ENCODE measurements at places on chromosomes 3 and 15.

DNA sequence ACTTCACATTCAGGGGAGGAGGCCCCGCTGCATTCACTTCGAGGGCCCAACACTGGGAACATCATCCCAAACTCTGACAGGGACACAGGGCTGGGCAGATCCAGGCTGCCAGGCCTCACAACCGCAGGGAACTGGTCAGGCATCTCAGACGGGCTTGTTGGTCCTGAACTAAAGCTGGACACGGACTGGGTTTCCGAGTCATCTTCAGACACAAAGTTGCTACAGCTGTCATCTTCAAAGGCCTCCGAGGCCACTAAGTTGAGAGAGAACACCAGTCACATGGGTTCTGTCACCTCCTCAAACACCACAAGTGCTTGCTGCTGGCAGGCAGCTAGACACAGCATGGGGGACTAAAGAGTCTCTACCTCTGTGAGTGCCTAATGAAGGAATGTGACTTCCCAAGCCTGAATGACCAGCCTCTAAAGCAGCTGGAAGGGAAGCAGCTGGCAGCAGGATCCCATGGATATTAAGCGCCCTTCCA lies 50.9 kb downstream of the CAPN7 start:
- no peak for DNase-seq

GRCh38 chr15:82549199-82549665 lies 9.0 kb upstream of the RPS17 start:
- no peak for DNase-seq

DNA sequence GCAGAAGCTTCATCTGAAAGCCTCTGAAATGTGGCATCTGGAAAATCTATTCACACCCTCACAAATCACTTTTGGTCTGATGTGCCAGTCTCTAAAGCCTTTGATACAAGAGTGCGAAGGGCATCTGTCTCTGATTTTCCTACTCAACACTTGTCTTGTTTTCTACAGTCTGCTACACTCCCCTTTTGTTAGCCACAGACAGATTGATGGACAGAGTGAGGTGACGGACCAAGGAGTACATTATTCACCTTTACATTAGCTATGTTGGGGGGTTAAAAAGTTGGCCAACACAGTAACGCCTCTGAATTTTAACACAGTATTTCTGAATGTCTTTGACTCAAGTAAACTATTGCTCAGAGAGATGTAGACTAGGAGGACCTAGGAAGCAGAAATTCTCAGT lies 63.1 kb downstream of the TNIK start:
- peak; percentile 9 for DNase-seq

DNA sequence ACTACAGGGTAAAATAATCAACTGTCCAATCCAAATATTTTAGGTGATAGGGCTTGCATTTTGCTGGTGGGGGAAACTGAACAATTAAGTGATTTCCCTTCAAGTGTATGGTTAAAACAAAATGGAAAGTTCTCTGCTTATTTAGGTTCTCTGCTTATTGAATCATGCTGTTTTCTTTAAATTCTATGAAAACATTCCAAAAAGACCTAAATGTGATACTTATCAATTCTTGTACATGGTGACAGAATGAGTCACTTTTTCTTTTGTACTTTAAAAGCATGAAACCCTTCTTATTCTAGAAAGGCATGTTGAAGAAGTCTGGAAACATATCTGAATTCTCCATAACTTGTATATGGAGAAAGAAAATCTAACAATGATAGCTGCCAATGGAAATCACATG lies 192.6 kb downstream of the FMN1 start:
- no peak for DNase-seq

GRCh38 chr3:120423432-120423831 lies 27.4 kb downstream of the FSTL1 start:
- DNase-seq: no peak

GRCh38 chr3:197599089-197599765 lies 43.5 kb upstream of the BDH1 start:
- no peak for DNase-seq

GRCh38 chr3:50414616-50415015 lies 55.3 kb upstream of the TMEM115 start:
- DNase-seq: no peak

DNA sequence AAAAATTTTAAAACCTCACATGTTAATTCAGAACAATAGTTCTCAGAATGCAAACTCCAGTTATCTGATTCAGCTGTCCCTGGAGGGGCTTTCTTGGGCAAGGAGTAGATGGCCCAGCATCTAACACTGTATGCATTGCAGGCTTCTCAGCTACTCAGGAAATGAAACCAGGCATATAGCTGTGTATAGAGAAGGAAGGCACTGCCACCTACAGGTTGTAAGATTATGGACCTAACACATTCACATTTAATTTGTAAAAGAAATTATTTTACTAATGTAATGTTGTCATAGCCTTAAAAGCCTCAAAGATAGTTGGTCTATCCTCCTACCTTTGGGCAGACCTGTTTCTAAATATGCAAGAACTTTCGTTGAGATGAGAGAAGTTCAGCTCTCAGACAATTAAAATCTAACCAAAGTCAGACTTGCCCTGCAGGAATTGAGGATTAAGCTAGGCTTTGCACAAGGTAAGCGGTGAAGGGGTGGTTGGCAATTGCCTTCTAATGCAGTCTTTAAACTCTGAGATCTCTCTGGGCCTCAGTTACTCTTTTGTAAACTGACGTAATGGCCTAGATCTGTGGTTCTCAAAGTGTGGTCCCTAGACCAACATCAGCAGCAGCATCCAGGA lies 132.8 kb upstream of the SLC24A5 start:
- DNase-seq: peak; percentile 91

- DNase-seq: no peak
Measured at GRCh38 chr3:115961380-115961779, 338.1 kb downstream of the GAP43 start.

GRCh38 chr3:175477651-175478224 lies 618.6 kb downstream of the NAALADL2 start:
- DNase-seq: no peak

- no peak for DNase-seq
Measured at GRCh38 chr3:76969996-76970615, 69.8 kb upstream of the ROBO2 start.

DNA sequence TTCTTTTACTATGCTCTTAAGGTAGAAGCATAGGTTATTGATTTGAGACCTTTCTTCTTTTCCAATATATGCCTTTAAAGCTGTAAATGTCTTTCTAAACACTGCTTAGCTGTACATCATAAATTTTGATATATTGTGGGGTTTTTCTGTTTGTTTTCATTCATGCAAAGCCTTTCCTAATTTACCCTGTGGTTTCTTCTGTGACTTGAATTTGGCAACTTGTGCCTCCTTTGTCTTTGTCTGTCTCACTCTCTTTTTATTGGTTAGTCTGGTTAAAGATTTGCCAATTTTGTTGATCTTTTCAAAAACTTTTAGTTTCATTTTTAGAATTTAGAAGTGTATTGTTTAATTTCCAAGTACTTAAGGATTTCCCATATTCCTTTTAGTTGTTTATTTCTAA lies 343.1 kb downstream of the OXSM start:
- DNase-seq: no peak

- no peak for DNase-seq
Measured at GRCh38 chr3:72763751-72764440, 84.3 kb downstream of the SHQ1 start.

DNA sequence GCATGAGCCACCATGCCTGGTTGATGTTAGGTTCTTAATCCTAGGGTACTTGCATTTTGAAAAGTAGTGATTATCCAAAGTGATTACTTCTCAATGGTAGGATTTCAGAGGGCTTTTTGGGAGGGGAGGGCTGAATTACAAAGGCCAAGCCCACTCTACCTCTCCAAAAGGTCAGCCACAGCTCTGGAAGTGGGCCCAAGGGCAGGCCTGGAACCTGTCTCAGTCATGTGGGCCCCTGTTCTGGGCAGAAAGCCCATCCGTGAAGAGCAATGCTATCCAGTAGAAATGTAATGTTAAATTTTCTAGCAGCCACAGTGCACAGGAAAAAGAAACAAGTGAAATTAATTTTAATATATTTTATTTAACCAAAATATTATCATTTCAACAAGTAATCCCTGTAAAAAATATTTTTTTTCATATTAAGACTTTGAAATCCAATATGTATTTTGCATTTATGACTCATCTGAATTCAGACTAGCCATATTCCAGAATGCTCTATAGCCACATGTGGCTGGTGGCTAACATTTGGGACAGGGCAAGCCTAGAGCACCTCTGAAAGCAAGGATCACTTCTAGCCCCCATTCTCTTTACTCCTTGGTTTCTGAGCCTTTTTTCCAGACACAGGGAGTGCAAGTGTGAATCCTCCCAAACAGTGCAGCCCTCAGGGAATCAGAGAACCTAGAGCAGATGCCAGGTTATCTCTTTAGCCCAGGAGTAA lies 16.8 kb downstream of the RFT1 start:
- no peak for DNase-seq

- no peak for DNase-seq
Measured at GRCh38 chr3:117744935-117745334, 1035.4 kb downstream of the TUSC7 start.

DNA sequence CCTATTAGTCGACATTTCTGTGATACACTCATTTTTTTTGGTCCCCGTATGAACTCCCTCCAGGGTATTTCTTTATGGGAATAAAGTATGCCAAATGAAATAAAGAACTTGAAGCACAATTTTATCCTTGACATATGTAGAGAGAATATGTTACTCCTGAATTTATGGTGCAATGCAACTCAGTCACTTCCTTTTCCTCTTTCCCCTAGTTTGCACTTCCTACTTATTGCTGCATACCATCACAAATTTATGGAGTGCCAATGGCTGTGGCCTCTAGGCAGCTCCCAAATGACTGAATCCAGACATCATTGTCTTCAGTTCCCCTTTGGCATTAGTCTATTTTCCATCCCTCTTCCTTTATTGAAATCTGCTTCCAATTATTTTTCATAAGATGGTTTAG lies 403.5 kb downstream of the FHIT start:
- DNase-seq: no peak

GRCh38 chr3:167493244-167493643 lies 19.4 kb upstream of the SERPINI2 start:
- peak; percentile 68 for DNase-seq

DNA sequence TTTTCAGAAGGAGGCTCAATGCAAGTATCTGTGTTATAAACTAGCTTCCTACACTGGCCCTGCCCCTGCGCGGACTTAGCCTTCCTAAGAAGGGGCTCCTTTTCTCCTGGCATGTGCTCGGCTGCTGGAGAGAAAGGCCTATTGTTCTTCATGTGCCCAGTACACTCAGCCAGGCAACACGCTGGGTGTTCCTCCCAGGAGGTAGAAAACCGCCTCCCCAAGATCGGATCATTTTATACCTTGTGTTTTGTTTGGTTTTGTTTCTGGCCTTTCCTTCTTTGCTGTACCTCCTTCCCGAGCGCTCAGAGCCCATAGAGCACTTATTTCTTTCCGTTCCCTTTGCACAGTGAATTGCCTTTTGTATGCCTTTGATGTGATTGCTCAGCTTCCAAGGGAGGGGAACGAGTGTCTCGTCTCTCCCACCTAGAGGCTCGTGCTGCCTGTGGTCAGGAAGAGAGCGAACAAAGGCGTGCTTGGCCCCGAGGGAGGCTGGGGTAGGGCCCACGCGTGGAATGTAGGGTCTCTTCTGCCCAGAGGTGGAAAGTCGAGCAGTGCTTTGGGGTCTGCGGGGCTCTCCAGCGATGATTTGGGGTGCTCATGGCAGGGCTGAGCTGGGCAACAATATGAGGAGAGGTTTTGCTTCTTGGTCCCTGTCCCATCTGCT lies 30.0 kb downstream of the CCNL1 start:
- DNase-seq: no peak
